ENCODE measurements at places on chromosomes 1 and 21. TPM values are rescaled to one million over a fixed set of nuclear protein-coding genes. Genes with fewer than 3 reads are reported as not detected.

NTNG1 gene
- not detected for total RNA-seq

DNA sequence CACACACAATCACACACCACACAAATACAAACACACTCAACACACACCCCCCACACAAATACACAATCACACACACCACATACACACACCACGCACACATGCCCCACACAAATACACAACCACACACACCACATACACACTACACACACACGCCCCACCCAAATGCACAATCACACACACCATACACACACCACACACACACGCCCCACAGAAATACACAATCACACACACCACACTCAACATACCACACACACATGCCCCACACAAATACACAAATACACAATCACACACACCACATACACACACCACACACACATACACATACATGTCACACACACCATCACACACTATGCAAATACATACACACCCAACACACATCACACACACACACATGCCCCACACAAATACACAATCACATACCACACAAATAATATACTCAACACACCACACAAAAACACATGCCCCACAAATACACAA is 50.2 kb downstream of the PRDM15 start:
- no peaks in the 10 kb centered on the region for H3K27me3 ChIP-seq
- H3K36me3 ChIP-seq = peaks cover 3% of the 10 kb centered on the region
- no peaks in the 10 kb centered on the region for H3K4me1 ChIP-seq
- DNase-seq = no peak
- no peak overlapping the region for H3K4me3 ChIP-seq
- no peak overlapping the region for H3K27ac ChIP-seq

GRCh38 chr1:219120624-219121544 is 52.8 kb upstream of the LYPLAL1 start:
- H3K4me3 ChIP-seq = no peak overlapping the region
- no peaks in the 10 kb centered on the region for H3K36me3 ChIP-seq
- peak overlapping the region; percentile 77 for H3K27ac ChIP-seq
- no peak for DNase-seq
- peaks cover 19% of the 10 kb centered on the region for H3K4me1 ChIP-seq
- no peaks in the 10 kb centered on the region for H3K27me3 ChIP-seq

DNA sequence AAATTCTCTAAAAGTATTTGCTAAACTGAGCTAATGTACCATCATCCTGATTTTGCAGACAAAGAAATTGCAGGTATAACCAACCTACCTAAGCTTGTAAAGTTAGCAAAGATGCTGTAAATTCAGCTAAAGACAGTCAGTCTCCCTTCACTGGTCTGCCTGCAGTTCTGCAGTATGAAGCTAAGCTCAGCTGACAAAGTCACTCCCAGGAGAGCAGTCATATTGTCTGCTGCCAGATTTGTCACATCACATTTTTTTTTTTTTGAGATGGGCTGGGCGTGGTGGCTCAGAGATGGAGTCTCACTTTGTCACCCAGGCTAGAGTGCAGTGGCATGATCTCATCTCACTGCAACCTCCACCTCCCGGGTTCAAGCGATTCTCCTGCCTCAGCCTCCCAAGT is 8.9 kb upstream of the CMPK1 start:
- H3K36me3 ChIP-seq = no peaks in the 10 kb centered on the region
- H3K27me3 ChIP-seq = no peaks in the 10 kb centered on the region
- no peak overlapping the region for H3K4me3 ChIP-seq
- no peak for DNase-seq
- no peak overlapping the region for H3K27ac ChIP-seq

LCE3D gene
- total RNA-seq = not detected

GRCh38 chr1:184035719-184036516 is 1.6 kb downstream of the COLGALT2 start:
- H3K4me3 ChIP-seq = peak overlapping the region; percentile 72
- no peaks in the 10 kb centered on the region for H3K36me3 ChIP-seq
- H3K4me1 ChIP-seq = peaks cover 11% of the 10 kb centered on the region
- H3K27me3 ChIP-seq = peaks cover 22% of the 10 kb centered on the region
- no peak for DNase-seq

DNA sequence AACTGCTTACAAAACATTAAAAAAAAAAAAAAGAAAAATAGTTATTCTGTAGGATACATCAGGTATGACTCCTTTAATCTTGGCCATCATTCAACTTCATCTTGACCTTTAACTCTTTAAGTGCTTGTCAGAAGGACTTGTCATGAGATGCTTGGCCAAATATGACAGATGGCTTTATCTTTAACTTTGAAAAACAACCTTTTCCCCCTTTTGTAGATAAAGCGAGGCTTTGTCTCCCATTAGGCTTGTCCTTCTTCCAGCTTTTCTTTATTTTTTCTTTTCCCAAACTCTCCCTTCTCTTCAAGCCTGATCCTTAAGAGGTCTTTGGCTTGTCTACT is 2.3 kb downstream of the SRSF10 start:
- H3K27me3 ChIP-seq = no peaks in the 10 kb centered on the region
- H3K4me3 ChIP-seq = peak overlapping the region; percentile 94
- peaks cover 53% of the 10 kb centered on the region for H3K4me1 ChIP-seq
- H3K36me3 ChIP-seq = peaks cover 20% of the 10 kb centered on the region
- peak overlapping the region; percentile 59 for H3K27ac ChIP-seq
